H4 (cell line): ENCODE measurements at places on chromosomes 16 and 17.

DNA sequence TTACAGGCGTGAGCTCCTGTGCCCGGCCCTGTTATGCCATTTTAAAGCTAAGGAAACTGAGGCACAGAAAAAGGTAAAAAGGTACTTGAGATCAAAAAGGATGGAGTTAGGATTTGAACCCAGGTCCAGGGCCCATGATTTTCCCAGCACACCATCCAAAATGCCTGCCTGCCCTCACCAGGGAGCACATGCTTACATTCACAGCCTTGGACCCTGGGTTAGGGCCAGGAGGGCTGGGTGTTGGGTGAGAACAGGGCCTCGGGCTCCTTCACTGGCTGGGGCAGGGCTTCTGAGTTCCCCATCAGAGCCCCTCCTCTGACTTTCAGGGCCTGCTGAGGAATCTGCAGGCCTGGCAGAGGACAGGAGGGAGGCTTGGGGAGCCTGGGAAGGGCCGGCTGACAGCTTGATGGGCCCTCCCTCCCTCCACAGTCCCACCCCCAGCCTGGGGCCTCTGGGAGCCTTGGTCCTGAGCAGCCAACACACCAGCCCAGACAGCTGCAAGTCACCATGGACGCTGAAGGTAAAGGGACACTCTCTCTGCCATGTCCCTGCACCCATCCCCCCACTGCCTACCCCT lies at the start of gene QPRT:
QPRT (plus strand) TSS at position 490 of the 577 bp plus-strand sequence; CDS start at position 508, 18 bp downstream.
- DNase-seq = no peak

DNA sequence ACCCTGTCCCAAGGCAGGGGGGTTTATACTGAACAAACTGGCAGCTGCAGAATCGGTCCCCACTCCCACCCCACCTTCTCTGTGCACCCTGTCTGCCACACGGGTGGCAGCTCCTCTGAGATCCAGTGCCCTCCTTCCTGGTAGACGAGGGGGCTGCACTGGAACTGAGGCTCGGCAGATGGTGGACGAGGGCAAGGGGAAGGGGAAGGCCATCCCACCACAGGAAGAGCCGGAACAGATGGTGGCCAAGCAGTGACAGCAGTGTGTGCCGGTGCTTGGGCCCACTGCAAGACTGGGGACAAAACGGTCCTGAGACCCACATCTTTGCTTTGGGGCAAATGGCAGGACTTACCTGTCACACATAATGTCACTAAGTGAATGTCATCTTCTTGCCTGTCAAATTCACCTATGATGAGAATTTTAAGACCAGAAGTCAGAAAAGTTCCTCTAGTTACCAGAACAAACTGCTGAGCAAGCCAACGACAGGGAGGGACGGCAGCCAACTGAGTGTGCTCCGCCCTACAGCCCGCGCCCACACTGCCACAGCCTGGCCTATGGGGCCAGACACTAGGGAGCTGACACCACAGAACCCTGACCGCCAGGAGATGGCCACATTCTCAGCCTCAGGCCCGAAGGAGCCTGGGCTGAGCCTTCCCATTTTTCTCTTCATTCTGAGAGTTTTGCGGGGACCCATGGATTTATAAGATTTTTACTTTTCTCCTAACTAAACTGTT lies 14.4 kb downstream of the NTAN1 start:
- peak; percentile 37 for DNase-seq

- DNase-seq = no peak
Observed at GRCh38 chr17:64329588-64329987, 61.1 kb downstream of the PECAM1 start.

- peak; percentile 46 for DNase-seq
Observed at GRCh38 chr17:42387661-42388380, 421 bp downstream of the STAT3 start.

DNA sequence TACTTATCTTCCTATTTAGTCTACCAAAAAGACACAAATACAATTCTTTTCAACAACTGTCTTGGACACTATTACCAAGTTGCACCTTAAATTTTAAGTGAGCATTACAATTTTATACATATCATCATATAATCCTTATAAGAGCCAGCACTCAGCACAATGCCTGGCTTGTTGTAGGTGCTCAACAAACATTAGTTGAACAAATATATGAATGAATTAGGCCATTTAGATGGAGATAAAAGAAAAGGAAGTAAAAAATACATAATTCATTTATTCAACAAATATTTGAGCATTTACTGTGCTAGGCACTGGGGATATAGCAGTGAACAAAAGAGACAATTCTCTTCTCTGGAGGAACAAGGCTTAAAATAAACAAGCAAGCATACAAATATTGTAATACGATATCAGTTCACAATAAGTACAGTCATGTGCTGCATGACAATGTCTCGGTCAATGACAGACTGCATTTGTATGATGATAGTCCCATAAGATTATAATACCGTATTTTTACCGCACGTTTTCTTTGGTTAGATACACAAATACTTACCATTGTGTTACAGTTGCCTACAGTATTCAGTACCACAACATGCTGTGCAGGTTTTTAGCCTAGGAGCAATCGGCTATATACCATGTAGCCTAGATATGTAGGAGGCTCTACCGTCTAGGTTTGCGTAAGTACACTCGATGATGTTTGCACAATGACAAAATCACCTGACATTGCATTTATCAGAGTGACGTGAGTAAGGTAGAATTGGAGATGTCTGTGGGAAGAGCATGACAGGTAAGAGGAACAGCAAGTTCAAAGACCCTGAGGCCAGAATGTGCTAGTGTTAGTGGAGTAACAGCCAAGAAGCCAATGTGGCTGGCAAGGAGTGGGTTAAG lies 86.4 kb upstream of the HS3ST2 start:
- no peak for DNase-seq

DNA sequence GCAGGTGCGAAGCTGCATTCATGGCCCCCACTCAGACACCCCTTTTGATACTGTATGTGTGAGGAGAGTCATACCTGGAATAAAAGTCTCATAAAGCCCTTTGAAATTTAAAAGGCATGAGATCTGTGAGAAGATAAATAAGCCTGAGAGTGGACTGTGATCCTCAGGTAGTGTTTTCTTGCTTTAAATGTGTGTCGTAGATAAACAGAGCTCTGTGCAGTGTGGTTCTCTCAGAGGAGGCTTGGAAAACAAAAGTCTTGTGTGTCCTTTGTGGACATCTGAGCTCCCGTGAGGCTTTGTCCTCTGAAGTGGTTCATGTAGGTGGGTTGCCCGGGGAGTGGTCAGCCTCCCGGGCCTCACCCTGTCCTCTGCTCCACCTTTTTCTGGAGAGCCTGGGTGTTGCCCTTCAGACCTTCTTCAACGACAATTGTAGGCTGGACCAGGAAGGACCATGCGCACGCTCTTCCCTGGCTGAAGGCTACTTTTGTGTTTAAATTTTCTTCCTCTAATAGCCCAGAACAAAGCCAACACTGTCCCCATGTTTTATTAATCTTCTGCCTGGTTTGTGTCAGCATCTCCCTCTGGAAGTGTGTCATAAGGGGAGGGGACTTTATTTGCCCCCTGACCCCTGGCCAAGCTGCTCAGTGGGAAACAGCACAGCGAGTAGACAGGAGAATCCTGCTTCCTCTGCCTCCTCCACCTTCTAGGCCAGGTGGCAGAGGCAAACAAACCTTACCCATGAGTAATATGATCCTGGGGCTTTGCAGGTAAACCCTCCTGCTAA lies 151.2 kb downstream of the MSI2 start:
- DNase-seq = no peak

DNA sequence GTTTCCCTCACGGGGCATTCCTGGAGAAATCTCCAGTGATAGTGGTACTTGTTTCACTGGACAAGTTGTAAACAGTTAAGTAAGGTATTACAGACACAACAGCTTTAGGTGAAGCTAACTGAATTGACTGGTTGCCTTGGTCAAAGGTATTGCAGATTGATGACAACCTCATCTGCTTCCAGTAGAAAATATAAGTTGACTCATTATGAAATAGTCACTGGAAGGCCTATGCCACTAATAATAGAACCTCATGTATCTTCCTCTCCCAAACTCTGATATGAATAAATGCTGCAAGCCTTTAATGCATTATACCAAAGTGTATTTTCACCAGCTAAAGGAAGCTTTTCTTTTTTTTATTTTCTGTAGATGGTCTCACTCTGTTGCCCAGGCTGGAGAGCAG lies 44.8 kb downstream of the GLG1 start:
- DNase-seq = no peak
